ENCODE measurements at places on chromosomes 11 and 22.

DNA sequence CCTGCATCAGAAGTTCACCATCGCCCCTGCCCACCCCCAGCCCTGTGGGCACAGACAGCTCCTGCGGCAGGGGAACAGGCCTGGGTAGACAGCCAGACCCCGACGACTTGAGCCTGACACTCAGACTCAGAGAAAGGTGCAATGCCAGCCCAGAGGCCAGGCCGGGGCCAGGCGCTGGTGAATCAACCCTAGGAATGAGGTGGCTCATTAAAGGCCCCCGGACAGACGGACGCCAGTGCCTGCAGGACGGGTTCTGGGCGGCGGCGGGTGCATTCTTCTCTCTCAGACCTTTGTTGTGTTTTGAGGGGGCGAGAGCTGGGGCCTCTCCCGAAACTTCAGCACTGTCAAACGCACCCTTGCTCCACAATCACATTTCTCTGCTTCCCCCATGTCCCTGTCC lies 5.6 kb downstream of the OVOL1 start:
- no peak for DNase-seq

DNA sequence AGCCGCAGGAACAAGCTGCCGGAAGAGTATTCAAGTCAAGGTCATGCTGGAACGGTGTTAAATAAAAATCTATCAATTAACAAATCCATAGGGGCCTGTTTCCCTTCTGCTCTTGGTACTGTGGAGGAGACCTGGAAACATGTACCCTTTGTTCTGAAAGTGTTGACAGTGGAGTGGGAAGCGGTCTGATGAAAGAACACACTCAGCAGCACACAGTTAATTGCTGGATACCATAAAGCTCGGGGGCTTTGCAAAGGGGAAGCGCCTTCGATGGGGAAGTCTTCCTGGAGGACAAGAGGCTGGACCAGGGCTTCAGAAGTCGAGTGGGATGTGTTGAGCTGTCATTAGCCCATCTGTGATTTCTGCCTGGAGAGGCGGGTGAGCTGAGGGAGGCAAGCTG lies 112.5 kb upstream of the CLPB start:
- DNase-seq = no peak

DNA sequence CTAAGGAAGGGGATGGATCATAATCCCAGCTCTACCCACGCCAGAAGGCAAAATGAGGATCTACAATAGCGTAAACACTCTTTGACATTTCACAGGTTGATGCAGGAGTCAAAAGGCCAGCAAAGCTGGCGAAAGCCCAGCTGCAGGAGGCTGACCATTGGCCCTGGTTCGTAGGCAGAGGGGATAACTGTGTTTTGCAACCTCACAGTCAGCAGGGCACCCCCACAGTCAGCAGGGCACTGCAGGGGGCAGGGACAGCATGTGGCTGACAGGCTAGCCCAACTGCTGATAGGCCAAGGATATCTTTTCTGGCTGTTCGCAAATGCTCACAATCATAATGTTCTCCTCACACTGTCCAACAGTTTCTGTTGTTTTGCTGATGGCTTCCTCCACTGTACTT lies 372.7 kb downstream of the BUD13 start:
- DNase-seq = no peak

DNA sequence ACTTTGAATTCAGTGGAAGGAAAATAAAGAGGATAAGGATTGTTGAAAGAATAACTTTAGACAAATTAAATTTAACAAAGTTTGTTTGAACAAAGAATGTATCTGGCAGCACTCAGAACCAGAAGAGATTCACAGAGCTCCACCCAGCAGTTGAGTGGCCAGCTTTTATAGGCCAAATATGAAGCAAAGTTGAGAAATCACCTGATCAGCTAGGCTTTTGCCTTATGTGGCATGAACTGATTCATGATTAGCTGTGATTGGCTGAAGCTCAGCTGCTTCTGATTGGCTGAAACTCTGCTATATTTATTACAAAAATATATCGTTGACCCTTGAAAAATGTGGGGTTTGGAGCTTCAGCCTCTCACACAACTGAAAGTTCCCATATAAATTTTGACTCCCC lies 62.6 kb downstream of the PIWIL4 start:
- DNase-seq = no peak

- no peak for DNase-seq
These were observed 1002.3 kb upstream of the TENM4 start for GRCh38 chr11:80443177-80443576.

- DNase-seq = no peak
These were observed 211.8 kb downstream of the TENM4 start for GRCh38 chr11:79229047-79229446.

GRCh38 chr11:120420572-120420971 lies 84.4 kb downstream of the ARHGEF12 start:
- DNase-seq = no peak

DNA sequence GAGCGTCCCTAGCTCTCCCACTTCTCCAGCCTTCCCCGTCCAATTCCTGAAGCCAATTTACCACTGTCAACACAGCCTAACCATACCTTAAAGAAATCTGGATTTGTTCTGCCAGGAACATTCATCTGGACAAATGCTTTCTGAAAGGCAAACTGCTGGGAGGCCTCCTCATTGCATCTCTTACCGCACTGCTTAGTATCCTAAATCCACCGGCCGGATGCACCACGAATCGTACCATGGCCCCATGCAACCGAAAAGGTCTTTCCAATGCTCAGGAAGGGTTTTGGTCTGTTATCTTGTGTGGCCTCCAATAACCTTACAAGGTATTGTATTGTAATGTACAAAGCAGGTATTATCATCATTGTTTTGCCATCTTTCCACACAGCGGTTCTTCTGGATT lies 57.6 kb downstream of the MYH9 start:
- DNase-seq = no peak

DNA sequence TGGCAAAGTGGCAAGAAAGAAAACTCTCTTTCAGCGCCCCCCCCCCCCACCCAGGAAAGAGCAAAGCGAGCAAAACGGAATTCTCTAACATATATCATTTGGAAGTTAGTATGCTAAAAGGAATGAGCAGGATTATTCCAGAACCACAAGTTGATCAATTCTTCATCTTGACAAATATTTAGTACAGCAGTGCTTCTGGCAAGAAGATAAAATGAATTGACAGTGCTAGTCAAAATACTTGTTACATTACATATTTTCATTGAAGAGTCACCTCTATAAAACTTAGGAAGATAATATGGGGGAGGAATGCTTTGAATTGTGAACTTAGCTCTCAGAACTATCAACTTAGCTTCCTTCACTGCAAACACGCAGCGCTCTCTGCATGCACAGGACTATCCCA lies 377.4 kb downstream of the DYNC2H1 start:
- no peak for DNase-seq

DNA sequence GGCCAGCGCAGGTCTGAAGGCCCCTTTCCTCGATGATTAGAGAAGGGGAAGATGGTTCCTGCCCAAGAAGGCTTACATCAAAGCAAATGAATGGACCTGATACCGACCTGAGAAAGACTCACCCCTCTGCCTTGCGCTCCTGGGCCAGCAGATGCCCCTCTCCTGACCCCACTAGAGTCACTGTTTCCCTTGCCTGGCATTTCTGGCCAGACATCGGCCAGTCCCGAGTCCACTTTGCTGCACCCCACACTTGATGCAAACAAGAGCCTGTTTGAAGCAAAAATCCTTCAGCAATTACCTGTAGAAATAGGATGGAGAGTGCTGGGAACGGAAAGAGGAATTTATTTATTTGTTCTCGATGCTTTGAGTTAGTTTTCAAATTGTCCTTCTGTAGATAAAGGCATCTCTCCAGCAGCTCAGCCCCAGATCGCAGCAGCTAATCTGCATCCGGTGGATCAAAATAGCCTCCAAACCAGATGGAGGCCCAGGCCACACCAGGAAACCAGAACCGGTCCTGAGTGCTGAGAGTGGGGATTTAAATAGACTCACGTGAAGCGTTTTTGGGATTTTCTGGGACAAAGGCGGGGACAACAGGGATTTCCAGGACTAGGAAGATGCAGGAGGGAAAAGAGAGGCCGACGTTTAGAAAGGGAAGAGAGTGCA lies 148.6 kb downstream of the TRIM29 start:
- DNase-seq = no peak

Measured in hippocampal formation (tissue), 2 donors.